ENCODE measurements at places on chromosomes 11 and 22.
A peak's percentile ranks its signal among the peaks of the same experiment; 100 is the strongest.

GRCh38 chr11:134642206-134642605 lies 230.2 kb upstream of the B3GAT1 start:
- no peak for DNase-seq

GRCh38 chr11:12674936-12675696 lies 895 bp downstream of the TEAD1 start:
- no peak for DNase-seq

- no peak for DNase-seq
Observed at GRCh38 chr11:28228196-28228895, 120.2 kb downstream of the METTL15 start.

- no peak for DNase-seq
Observed at GRCh38 chr11:8209208-8209807, 40.5 kb upstream of the RIC3 start.

GRCh38 chr11:112880495-112880894 lies 80.7 kb upstream of the NCAM1 start:
- DNase-seq: no peak

DNA sequence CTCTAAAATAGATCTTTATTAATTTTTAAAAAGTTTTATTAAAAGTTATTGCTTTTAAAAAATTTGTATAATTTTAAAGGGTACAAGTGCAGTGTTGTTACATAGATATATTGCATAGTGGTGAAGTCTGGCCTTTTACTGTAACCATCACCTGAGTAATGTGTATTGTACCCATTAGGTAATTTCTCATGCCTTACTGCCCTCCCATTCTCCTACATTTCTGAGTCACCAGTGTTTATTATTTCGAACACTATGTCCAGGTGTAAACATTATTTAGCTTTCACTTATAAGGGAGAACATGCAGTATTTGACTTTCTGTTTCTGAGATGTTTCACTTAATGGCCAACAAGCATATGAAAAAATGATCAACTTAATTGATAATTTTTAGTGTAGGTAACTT lies 2.3 kb downstream of the OR51G1 start:
- DNase-seq: no peak

- DNase-seq: no peak
Observed at GRCh38 chr22:28051787-28052356, 132.8 kb upstream of the PITPNB start.

GRCh38 chr11:117551761-117552343 lies 224.2 kb downstream of the CEP164 start:
- no peak for DNase-seq

DNA sequence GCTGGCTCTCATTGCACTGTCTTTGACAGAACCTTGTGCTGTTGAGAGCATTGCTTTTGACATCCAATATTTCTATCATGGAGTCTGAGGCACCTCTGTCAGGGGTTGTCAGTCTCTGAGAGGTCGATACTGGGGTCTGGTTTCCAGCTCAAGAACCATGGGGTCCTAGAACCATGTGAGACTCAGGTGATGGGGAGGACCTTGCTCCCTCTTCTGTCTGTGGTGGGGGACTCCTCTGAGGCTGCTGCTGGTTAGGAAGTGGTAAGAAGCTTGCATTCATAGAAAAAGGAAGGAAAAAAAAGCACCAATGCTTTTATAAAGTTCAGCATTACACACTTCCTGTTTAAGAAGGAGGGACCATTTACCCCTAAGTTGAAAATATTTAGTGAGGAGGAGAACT lies 91.8 kb upstream of the CD44 start:
- DNase-seq: no peak

DNA sequence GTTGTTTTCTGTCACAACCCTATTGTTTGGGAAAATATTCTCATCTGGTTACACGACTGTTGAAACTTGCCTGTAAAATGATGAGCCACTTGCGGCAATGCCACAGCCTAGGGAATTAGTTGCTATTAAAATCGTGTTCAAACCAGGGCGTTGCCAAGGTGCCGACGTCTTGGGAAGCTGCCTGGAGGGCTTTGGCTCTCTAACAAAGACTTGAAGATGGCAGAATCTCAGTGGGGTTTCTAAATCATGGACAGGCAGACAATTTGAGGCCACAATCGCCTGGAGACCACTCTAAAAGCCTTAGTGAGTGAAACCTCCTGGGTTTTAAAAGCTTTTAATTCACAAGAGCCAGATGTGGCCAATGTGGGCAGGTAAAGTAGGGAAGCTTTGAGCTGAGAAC lies 117.2 kb upstream of the BMAL1 start:
- DNase-seq: no peak

- peak; percentile 28 for DNase-seq
Observed at GRCh38 chr11:34366522-34366921, 8.7 kb upstream of the ABTB2 start.

- no peak for DNase-seq
Observed at GRCh38 chr22:48628891-48629543, 1198.7 kb downstream of the BRD1 start.

DNA sequence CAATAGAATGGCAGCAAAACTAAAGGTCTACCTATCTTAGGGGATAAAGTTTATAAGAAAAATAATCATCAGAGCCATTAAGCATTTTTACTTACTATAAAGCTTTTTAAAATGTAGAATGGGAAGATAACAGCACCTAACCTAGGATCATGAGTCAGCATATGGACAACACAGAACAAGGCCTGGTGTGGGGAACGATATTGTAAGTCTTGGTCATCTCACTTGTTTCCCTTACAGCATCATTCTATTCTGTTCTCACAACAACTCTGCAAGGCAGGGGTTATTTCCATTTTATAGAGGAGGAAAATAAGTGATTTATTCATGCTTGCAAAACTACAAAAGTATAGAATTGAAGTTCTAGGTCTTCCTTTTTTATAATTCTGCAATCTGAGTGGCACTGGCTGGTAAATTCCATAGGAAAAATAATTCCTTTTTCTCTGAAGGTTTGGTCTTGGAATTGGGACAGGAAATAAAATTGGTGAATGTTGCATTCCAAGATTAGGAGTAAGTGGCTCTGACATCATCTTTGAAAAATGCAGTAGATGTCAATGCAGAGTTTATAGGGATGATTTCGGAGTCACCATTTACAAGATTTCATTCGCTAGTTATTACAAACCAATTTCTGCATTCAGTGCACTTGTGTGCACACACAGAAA lies 423.0 kb downstream of the DYNC2H1 start:
- DNase-seq: no peak

- DNase-seq: no peak
Observed at GRCh38 chr11:44189986-44190882, 94.8 kb downstream of the EXT2 start.

- no peak for DNase-seq
Observed at GRCh38 chr11:1049911-1050580, 13.5 kb upstream of the MUC6 start.

- no peak for DNase-seq
Observed at GRCh38 chr22:30830907-30831306, 136.2 kb downstream of the OSBP2 start.

DNA sequence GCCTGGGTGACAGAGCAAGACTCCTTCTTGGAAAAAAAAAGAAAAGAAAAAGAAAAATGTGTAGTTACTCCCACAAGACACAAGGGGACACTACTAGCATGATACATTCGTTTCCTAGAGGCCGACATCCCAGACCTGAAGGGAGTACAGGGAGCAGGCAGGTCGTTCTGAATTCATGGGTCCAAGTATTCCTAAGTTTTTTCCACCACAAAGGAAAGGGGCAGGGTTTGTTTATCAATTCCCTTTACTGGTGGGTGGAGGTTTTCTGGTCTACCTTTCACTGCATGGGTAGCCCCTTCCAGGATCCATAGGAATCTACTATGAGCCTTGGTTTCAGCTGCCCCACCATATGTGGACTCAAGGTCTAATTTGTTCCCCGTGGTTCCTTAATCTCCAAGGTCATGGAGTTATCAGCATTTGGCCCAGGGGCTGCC lies 11.8 kb downstream of the TIGD3 start:
- peak; percentile 53 for DNase-seq

- DNase-seq: no peak
Observed at GRCh38 chr11:10540546-10540914, 457 bp downstream of the RNF141 start.

GRCh38 chr11:105027678-105028077 lies 4.7 kb upstream of the CASP5 start:
- DNase-seq: no peak

DNA sequence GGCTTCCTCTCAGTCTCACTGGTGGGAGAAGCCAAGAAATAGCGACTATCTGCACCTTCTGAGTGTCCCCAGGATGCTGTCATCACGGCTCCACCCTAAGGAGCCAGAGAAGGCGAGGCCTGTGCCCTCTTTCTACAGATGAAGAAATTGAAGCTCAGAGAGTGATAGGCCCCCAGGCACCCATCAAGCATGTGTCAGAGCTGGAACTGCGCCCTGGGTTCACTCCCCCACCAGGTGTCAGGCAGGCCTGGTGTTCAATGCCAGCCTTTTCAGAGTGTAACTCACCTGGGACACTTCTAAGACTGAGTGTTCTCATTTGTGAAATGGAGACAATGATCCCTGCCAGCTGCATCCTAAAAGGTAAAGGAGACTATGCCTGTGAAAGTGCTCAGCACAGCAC lies 127.3 kb upstream of the SEZ6L start:
- DNase-seq: peak; percentile 58

GRCh38 chr22:43098356-43098755 lies 9.2 kb upstream of the TTLL1 start:
- DNase-seq: no peak

GRCh38 chr11:64629103-64629502 lies 38.1 kb downstream of the SLC22A12 start:
- DNase-seq: no peak

GRCh38 chr11:86386746-86387145 lies 12.1 kb downstream of the CCDC81 start:
- DNase-seq: no peak

DNA sequence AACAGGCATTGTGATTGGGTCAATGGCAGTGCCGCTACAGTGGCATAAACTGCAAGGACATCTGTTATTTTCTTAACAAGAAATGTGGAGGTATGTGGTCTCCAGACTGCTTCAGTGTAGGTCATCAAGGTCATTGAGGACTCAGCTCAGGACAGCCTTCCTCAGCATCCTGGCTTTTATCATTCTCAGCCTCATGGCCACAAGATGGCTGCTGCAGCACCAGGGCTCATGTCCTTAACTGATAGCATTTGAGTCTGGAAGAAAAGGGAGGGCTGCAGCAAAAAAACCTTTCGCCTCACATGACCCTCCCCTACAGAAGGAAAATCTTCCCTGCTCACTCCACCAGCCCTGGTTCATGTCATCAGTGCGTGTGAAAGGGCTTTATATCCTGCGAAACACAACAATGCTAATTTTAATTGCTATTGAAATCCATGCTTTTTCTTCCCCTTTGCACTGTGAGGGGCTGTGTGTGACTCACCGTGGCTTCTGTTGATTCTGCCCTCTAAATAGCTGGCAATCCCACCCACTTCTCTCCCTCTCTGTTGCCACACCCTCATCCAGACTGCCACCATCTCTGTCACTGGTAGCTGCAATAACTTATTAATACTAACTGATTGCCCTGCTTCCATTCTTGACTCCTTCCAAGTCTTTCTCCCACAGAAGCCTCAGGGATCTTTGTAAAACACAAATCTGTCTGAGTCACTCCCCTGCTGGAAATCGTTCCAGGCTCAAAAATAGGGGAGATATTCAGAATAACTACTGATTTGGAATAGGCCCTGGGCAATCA lies 43.8 kb downstream of the CHRDL2 start:
- no peak for DNase-seq

DNA sequence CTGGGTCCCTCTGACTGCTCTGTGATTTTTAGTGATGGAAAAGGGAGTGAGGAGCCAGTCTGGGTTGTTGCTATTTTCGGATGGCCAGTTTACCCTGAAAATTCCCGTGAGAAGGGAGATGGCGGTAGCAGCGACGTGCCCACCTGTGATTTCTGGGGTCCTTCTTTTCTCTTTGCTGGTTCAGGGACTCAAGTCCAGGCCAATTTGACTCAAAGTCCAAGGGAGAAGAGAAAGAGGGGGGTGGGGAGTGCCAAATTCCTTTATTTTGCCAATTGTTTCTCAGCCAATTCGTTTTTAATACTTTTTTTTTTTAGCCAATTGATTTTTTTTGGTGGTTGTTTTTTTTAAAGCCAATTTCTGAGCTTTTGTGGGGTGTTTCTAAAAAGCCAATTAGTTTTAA lies 6.9 kb downstream of the IGF2 start:
- no peak for DNase-seq

GRCh38 chr11:77747381-77747969 lies 73.0 kb downstream of the RSF1 start:
- DNase-seq: no peak

DNA sequence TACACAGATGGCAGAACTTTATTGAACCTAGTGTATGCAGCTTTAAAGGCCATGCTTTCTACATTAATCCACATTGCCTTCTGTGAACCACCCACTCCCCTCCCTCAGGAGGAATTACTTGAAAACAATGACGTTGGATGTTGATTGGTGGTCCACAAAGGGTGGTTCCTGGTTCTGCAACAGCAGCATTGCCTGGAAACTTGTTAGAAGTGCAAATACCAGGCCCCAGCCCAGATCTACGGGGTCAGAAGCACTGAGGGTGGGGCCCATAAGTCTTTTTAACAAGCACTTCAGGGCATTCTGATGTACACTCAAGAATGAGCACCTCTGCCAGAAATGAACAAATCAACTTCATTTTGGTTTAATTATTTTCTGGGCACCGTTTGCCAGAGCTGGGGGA lies 91.0 kb downstream of the ISX start:
- DNase-seq: no peak

DNA sequence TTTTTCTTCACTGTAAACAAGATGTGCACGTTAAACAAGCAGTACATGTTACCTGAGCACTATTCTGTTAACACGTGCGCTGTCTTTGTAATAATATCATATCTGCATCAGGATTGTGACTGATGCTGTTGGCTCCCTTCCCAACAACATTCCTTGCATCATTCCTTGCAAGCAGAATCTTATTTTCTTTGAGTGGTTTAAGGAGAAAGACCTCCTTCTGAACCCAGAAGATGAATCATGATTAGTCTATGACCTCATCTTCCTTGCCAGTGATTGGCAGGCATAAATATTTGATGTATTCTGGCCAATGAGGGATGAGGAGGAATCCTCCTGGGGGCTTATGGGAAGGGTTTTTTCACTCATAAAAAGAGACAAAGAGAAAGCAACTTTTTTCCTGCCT lies 46.2 kb downstream of the C11orf71 start:
- DNase-seq: no peak

GRCh38 chr11:64348383-64349024 lies 8.5 kb downstream of the CCDC88B start:
- DNase-seq: no peak

DNA sequence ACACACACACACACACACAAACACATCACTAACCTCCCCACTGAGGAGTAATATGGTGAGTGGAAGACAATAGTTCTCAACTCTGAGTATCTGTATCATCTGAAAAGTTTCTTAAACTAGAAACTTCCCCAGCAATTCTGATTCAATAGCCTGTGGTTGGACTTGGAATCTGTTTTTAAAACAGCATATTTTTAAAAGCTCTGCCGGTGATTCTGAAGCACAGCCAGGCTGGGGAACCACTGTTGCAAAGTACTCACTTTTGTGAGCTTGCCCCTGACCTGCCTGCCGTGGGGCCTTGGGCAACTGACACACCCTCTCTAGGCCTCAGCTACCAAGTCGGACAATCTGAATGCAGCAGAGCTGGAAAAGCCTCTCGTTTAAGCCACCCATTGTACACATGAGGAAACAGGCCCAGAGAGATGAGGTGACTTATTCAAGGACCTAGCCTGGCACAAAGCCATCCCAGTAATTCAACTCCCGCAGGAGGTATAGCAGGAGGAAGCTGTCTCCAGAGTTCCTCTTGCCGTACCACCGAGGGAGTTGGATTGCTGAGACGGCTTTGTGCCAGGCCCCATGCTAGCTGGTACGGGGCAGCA lies 8.9 kb downstream of the SLC15A3 start:
- DNase-seq: peak; percentile 91
